Hematopoietic multipotent progenitor cell treated with erythropoietin and hydrocortisone succinate and interleukin-3 and kit ligand, for 6 days (in vitro differentiated cells): ENCODE measurements at places on chromosomes 7 and 10.
A peak's percentile ranks its signal among the peaks of the same experiment; 100 is the strongest.

DNA sequence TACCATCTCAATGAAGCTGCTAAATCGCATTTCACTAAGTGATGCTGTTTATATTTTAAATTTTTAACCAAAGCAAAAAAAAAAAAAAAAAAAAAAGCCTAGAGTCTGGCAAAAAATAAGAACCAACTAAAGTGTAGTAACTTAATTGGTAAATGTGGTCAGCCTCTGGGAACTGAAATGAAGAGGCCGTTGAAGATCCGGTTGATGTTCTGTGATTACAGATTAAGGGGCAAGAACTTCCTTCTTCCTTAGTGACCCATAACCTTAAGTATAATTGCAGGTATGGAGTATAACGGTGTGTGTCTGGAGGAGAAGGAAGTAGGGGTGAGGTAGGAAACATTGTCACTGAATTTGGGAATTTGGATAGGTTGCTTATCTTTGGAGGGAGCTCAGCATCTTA, 7.7 kb upstream of the SRGN start:
- DNase-seq = peak; percentile 67

DNA sequence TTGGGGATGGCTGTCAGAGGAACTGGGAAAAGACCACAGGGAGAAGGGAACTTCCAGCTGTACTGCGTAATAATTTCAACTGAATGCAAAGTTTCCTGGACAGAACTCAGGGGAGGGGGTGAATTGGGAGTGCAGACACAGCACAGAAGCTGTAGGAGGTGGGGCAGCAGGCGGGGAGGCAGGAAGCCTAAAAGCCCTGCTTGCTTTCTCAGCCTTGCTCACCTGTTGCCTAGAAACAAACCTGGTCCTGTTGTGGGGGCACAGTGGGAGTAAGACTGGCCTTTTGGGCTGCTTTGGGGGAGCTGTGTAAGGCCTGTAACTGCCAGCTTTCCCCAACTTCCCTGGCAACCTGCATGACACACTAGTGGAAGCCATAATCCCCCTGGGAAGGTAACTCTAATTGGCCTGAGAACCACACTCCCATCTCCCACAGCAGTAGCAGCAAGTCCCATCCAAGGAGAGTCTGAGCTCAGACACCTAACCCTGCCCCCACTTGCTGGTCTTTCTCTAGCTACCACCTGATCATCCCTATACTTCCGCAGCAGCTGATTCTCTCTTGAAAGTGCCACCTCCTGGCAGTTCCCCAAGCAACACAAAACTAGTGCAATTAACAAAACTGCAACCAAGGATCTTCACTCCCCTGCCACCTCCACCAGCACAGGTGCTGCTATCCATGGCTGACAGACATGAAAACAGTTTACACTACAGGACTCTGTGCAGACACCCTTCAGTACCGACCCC, 1239.3 kb downstream of the SORCS1 start:
- no peak for DNase-seq

DNA sequence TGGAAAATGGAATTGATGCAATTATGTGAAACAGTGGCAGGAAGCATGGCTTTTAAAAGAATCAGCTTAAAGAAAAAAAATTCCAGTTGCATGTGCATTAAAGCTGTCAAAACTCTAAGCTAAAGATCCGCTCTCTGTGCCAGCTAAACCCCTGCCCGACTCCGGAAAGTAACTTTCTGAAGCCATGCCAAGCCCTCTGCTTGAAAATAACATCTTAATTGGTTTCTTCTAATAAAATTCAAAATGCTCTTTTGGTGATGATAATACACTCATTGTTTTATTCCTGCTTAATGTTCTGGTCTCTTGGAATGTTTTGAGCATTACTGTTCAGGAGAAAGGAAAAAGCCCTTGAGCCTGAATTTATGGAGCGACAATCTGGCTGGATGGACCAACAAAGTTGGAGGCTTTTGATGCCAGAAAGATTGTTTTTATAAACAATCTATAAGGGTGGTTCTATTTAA, 11.7 kb downstream of the SEMA3C start:
- no peak for DNase-seq

GRCh38 chr10:79052291-79053080, 16.3 kb upstream of the ZMIZ1 start:
- peak; percentile 87 for DNase-seq

- no peak for DNase-seq
Observed at GRCh38 chr7:112104120-112104519, 102.1 kb downstream of the DOCK4 start.

DNA sequence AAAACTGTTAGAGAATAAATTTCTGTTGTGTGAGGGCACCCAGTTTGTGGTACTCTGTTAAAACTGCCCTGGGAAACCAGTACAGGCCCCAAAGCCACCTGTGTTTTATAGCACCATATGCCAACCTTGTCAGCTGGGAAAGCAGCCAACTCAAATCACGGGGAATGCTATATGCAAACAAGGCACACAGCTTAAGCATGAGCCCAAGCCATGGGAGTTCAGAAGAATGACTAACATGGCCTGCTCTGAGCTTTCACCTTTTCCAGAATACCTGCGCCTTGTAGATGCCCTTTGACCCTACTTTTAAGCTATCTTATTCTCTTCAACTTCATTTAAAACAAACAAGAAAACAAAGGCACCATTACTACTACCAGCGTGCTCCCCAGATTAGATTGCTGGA, 5.5 kb upstream of the SLC25A13 start:
- DNase-seq = no peak

DNA sequence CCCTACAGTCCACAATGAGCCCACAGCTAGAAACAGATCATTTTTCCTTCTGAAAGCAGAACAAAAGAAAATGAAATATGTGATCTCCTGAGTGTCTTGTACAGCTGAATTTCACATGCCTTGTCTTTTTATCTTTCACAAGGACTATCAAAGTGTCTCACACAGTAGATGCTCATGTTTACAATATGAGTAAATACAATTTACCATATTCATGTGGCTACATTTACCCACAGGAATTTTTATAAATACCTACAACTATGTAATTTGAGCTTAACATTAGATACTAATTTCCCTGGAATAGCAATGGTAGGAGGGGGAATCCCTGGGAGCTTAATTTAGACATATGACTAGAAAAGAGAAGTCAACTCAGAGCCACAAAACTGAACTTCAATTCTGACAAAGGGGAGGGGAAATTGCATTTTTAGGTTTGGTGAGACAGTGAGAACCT, 186.2 kb downstream of the MACC1 start:
- no peak for DNase-seq

GRCh38 chr7:90551036-90551435, 45.1 kb upstream of the CDK14 start:
- no peak for DNase-seq

DNA sequence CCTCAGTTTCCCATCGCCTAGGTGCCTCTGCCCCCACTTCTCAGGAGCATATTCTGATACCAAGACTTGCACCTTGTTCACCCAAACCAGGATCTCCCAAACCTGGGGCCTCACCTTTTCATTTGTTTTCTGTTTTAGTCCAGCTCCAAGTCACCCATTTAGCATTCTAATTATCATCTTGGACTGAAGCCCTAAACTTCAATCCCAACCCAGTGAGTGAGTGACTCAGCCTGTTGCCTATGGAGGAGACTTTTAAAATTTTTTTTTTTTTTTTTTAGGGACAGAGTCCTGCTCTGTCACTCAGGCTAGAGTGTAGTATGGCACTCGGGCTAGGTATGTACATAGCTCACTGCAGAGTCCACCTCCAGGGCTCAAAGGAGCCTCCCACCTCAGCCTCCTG, 378.9 kb upstream of the AUTS2 start:
- DNase-seq = no peak

GRCh38 chr10:17161775-17162174, 32.2 kb upstream of the CUBN start:
- no peak for DNase-seq

GRCh38 chr7:128136215-128136597, 104.9 kb upstream of the LEP start:
- DNase-seq = no peak

GRCh38 chr7:96833676-96834453, 124.2 kb upstream of the SEM1 start:
- no peak for DNase-seq

- no peak for DNase-seq
Observed at GRCh38 chr7:46993396-46993795, 588.5 kb downstream of the TNS3 start.

GRCh38 chr7:155963771-155964195, 151.5 kb upstream of the SHH start:
- peak; percentile 1 for DNase-seq

- DNase-seq = no peak
Observed at GRCh38 chr10:96703358-96703757, 17.0 kb downstream of the PIK3AP1 start.

GRCh38 chr7:142556740-142557139, 192.5 kb upstream of the PRSS1 start:
- DNase-seq = peak; percentile 71

DNA sequence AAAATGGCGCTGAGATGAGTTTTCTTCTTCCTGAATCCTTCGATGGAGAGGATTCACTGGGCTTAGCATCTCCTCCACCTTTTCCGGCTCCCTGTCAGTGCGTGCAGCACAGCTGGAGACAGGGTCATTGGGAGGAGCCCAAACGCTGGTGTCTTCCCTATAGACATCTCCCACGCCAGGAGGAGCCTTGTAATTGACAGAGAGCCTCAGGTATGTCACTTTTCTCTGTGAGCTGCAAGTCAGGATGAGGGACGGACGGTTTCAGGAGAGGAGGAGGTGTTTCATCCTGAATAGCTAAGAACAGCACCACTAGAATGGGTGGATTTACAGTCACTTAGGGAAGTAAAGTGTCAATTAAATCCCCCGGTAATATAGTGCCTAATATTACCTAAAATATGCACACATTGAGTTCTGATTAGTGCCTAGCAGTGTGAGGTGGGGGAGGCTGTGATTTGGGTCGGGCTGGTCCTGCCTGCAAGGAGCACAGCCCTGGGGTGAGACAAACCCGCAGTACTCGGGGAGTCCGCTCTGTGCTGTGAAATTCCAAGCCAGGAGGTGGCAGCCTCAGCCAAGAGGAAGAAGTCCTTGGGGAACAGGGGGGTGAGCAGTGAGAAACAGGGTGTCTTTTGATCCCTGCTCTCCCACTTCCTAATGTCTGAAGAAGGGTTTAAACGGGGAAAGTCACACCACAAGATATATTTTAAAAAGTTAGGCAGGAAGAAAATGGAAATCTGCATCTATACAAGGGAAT, 28.2 kb downstream of the IL15RA start:
- DNase-seq = peak; percentile 69

- no peak for DNase-seq
Observed at GRCh38 chr10:1664333-1664964, 72.9 kb downstream of the ADARB2 start.

DNA sequence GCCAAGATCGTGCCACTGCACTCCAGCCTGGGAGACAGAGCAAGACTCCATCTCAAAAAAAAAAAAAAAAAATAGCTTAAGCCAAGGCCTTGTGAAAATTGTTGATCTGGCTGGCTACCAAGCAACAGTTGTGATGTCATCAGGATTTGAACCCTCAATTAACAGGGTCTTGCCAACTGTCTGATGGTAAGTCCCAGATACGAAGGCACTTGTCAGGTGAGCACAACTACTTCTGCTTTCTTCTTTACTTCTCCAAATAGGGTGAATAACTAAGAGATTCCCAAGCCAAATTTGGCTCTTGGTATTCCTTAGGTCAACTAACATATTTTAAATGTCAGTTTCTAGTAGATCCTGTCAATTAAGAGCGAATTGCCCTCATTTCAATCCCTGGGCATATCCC, 47.4 kb downstream of the ANKRD61 start:
- DNase-seq = peak; percentile 35

DNA sequence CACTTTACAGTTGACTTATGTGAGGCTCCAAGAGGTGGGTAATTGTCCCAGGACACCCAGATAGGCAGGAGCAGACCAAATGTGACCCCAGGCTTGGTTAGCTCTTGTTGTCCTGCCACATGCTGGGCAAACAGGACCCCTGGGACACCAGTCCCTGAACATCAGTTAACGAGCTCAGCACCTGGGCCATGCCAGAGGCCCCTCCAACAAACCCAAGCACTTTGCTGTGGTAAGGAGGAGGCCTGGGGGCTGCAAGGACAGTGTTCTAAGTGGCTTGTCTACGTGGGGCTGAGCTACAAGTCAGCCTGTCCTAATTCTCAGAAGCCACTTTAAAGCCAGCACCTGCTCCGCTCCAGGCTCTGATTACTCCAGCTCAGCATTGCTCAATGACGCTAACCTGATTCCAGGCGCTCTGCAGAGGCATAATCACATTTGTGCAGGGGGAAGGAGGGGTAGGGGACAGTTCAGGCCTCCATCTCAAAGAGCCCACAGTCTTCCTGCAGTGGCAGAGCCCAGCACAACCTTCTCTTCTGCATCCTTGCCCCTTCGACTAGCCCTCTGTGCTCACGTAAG, 57.2 kb downstream of the DDC start:
- no peak for DNase-seq

- no peak for DNase-seq
Observed at GRCh38 chr7:145293228-145293701, 457.4 kb upstream of the TPK1 start.

- DNase-seq = no peak
Observed at GRCh38 chr10:85545874-85546273, 820.7 kb downstream of the GRID1 start.

GRCh38 chr10:103373544-103373943, 5.8 kb downstream of the TAF5 start:
- DNase-seq = no peak

DNA sequence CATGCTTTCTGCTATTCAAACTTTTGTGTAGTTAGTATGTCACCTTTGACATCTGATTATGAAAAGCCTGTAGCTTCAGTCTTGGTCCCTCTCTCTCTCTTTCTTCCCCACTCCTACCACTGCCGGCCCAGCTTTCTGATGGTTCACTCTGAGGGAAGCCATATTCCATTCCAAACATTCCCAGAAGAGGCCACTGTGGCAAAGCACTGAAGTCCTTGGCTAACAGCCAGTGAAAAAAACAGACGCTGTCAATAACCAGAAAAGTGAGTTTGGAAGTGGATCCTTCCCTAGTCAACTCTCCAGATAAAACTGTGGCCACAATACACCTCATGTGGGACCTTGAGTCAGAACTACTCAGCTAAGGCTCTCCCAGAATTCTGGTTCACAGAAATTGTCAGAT, 950.7 kb upstream of the PHF14 start:
- no peak for DNase-seq

- DNase-seq = no peak
Observed at GRCh38 chr7:77450054-77450453, 33.9 kb upstream of the GSAP start.

DNA sequence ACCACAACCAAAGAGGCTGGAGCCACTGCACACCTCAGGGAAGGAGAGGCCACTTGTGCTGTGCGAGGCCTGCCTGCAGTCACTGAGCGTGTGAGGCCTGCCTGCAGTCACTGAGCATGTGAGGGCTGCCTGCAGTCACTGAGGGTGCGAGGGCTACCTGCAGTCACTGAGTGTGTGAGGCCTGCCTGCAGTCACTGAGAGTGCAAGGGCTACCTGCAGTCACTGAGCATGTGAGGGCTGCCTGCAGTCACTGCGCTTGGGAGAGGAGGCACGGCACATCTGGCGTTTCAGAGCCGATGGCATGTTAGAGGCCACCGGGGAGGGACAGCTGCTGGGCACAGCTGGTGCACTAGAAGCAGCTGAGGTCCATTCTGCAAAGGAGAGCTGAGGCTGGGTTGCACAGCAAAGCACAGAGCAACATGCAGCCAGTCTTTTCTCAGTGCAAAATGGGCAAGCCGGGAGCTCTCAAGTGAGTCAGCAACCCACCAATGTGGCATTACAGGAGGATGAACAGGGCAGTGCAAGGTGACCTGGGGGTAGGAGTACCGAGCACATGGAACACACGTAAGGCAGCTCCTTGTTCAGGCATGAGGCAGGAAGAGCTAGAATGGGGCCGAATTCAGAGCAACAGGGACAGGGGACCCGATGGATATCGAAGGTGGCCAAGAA, 540.1 kb downstream of the PTPRN2 start:
- no peak for DNase-seq

- no peak for DNase-seq
Observed at GRCh38 chr10:83582407-83583095, 556.8 kb upstream of the GHITM start.
